ENCODE measurements at places on chromosomes 11 and 22. TPM values are rescaled to one million over a fixed set of nuclear protein-coding genes. Genes with fewer than 3 reads are reported as not detected.

GRCh38 chr11:1205987-1206331 is 16.9 kb upstream of the MUC5B start:
- no peak for DNase-seq

- DNase-seq, result no peak
Observed at GRCh38 chr11:95502522-95502921, 271.5 kb upstream of the SESN3 start.

- no peak for DNase-seq
Observed at GRCh38 chr11:73423506-73423905, 47.3 kb downstream of the RELT start.

DNA sequence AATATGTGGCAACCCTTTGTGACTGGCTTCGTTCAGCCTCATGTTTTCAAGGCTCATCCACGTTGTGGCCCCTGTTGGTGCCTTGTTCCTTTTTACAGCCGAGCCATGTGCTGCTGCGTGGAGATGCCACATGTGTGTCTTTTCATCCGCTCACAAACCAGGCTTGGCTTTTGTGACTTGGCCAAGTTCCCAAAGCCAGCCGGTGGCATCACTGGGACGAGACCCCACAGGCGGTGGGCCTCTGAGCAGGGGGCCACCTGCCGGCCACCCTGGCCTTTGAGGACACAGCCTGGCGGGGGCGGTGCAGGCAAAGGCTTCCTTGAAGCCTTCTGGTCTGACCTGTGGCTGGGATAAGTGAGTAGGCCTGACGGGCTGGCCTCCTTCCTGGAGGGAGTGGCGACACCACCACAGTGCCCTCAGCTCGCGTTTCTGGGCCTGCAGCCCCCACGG is 10.5 kb downstream of the GRK2 start:
- DNase-seq, result no peak

GRCh38 chr11:126878913-126879482 is 121.6 kb downstream of the KIRREL3 start:
- no peak for DNase-seq

DNA sequence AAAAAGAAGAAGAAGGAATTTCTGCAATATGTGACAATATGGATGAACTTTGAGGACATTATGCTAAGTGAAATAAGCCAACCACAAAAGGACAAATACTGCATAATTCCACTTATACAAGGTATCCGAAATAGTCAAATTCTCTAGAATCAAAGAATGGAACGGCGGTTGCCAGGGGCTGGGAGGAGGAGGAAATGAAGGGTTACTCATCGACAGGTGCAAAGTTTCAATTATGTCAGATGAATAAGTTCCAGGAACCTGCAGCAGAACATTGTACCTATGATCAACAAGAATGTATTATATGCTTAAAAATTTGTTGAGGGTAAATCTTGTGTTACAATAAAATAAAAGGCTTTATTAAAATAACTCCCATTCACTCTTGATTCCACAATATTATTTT is 49.0 kb downstream of the SC5D start:
- no peak for DNase-seq

- DNase-seq, result no peak
Observed at GRCh38 chr11:44853666-44854065, 97.0 kb downstream of the TP53I11 start.

The POU2F3 gene
- total RNA-seq, result not detected

The LAYN gene
- 14.3 TPM for total RNA-seq

DNA sequence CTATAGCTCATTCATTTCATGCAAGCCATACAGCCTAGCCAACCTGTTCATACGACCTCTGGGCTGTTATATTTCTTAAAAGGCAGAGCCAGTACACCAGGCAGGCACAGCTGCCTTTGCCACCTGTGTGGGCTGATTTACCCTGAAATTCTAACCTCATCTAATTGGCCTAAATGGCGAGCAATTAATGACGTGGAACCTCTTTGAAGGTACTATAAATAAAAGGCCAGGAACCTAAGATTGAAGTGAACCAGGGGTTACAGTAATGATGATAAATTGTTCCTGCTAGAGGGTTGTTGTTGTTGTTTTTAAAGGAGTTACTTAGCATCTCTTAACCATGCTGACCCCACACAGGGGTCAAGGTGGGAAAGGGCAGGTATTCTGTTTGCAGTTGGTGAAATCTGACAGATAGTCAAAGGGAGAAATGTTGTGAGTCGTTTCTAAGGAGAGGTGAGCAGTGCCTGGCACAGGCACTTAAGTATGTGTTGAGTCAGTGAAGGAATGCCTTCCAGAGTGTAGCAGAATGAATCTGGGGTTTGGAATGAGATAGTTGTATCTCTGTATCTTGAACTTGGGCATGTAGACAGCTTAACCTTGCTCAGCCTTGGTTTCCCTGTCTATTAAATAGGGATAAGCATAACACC is 213.5 kb upstream of the NAV2 start:
- no peak for DNase-seq

GRCh38 chr11:22006901-22007300 is 186.0 kb upstream of the ANO5 start:
- DNase-seq, result no peak

DNA sequence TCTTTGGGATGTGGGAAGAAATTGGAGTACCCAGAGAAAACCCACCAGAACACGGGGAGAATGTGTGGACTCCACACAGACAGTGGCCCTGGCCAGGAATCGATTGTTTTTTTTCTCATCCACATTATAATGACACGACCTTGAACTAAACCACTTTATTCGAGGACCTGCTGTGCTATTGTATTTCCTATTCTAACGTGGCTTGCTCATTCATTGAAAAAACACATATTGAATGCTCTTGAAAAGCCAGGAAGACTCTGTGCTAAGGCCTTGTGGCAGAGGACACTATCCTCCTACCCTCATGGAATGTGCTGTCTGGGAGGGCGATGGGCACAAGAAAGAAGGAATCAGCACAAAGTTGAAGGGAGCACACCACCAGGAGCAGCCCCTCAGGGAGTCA is 9.1 kb upstream of the SREBF2 start:
- DNase-seq, result no peak

DNA sequence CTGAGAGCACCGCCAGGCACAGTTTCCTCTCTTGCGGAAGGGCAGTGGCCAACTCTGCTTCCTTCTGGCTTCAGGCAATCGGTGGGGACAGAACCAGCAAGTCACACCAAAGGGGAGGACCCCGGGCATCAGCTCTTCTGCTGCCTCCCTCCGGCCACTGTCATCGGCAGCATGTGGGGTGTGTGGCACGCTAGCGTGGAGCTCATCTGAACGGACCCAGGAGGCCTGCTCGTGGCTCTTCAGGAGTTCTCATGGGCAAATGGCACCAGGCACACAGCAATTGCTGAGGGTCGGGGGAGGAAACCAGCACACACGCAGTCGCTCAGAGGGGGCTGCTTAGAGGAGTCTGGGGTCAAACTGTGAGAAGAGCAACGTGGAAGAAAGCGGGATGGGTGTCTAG is 26.9 kb downstream of the B3GAT1 start:
- no peak for DNase-seq

The FGF3 gene
- total RNA-seq, result not detected

GRCh38 chr22:29641042-29641699 is 37.7 kb downstream of the NF2 start:
- DNase-seq, result no peak

All from dorsolateral prefrontal cortex (tissue), 122 donors.